Spleen (tissue), 13 donors: ENCODE measurements at places on chromosomes 7 and 10. TPM values are rescaled to one million over a fixed set of nuclear protein-coding genes. Genes with fewer than 3 reads are reported as not detected.

DNA sequence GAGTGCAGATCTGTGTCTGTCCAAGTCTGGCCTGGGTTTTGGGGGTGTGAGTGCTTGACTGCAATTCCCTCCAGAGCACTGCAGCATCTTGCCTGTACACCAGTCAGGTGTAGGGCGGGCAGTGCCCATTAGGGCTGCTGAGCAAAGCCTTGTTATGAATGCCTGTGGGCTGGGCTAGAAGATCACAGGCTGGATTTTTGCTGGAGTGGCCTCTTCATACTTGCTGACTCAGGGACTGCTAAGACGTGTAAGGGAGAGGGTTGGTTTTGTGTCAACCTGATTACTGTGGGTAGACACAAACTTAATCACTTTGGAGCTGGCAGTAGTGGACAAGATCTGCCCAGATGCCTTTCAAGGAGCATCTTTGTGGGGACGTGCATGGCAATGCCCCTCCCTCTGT, 29.6 kb downstream of the DMBT1 start:
- DNase-seq: no peak

- no peak for DNase-seq
These were observed 3.5 kb downstream of the APBB1IP start for GRCh38 chr10:26441491-26442214.

- DNase-seq: no peak
These were observed 17.0 kb upstream of the SH3PXD2A start for GRCh38 chr10:103872137-103872931.

GRCh38 chr7:36659172-36659516, 65.2 kb downstream of the AOAH start:
- DNase-seq: no peak

- DNase-seq: no peak
These were observed 1.8 kb downstream of the HNRNPA2B1 start for GRCh38 chr7:26198781-26199169.

GRCh38 chr7:28329661-28330363, 82.5 kb upstream of the CREB5 start:
- no peak for DNase-seq

DNA sequence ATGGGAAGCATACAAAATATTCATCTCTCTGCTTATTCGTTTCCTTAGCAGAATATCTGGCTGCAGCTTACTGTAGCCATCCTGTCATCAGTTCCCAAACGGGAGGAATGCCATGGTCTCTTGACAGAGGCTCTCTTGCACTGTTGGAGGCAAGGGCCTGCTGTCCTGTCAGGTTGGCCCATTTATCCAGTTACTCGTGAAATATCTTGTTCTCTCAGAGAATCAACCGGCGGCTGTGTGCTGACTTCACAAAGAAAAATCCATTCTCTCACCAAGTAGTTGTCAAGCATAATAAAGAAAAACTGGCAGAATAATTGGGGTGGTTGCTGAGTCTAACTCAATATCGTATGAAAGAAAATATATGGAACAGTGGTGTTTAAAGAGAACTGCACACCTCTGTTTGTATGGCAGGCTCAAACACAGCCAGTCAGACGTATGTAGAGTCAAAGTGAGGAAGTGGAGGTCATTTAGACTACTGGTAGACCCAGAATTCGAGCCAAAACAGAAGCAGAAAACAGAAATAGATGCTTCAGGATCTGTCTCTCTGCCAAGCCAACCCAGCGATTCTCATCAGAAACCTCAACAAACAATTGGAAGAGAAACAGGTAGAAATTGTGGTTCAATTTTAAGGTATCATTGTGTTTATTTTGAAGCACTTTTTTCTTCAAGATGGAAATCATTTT, 349.2 kb upstream of the PRKCQ start:
- no peak for DNase-seq

Gene ERV3-1
- total RNA-seq: 22.7 TPM

Gene HTR5A
- not detected for total RNA-seq

Gene IL6
- total RNA-seq: 4.2 TPM
